ENCODE measurements at places on chromosomes 3 and 15.
A peak's percentile ranks its signal among the peaks of the same experiment; 100 is the strongest.

DNA sequence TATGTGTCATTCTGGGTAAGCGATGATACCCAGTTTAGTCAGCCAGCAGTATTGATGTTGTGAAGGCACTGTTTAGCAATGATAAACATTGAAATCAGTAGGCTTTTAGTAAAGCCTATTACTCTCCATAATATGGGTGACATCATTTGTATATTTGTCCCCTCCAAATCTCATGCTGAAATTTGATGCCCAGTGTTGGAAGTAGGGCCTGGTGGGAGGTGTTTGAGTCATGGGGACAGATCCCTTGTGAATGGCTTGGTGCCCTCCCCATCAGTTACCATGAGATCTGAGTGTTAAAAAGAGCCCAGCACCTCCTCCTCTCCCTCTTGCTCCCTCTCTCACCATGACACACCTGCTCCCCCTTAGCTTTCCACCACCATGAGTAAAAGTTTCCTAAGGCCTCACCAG, 31.4 kb upstream of the FAN1 start:
- peak; percentile 40 for DNase-seq

GRCh38 chr3:127547761-127548605, 42.5 kb downstream of the TPRA1 start:
- DNase-seq = peak; percentile 78

DNA sequence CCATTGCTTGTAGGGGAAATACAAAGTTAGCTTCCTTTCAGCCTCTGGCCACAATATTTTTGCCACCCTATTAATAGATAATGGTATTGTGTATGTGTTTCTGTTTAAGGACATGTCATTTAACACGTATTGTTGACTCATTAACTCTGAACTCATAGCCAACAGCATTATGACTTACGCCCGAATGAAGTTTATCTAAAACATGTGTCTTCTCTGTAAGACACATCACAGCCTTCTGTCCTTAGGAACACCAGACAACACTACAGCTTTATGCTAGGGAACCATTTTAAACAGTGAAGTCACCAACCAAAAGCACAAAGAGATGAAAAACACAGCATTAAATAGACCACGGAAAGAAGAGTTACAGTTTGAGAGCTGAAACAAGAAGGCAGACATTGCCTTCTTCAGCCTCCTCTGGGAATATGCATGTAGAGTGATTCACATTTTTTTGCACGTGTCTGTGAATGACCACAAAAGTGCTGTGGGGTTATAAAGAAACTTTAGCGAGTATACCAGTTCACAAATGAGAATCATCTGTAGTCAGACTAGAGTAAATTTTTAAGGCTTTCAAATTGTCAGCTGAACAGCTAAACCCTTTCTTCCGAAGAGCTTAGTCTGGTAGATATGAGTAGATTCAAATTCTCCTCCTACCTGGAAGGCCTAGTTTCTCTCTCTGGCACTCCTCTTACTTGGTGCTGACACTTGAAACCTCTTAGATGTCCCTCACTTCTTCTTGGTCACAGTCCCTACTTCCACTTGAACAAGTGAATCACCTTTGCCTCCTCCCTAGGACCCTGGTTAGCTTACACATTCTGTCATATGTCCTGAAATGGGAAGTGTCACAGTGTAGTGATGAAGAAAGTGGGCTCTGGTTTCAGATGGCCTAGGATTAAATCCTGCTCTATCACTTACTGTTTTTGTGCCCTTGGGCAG, 32.2 kb downstream of the MCTP2 start:
- no peak for DNase-seq

- DNase-seq = no peak
These were observed 33.3 kb upstream of the VPS8 start for GRCh38 chr3:184778426-184779332.

DNA sequence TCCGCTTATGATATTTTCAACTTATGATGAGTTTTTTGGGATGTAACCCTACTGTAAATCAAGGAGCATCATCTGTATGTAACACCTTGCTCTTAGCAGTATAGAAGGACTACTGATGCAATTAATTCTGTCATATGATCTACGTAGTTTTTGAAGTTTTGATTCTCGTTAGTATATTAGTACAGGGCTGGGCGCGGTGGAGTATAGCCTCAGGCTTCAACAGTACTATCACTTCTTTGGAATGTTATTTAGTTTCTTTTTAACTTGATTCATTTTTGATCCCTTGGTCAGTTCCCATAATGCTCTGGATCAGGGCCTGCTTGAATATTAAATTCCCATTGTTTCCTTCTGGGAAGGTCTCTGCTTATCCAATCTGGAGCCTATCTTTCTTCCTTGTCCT, 23.9 kb upstream of the AP4E1 start:
- DNase-seq = no peak

GRCh38 chr15:31024330-31024729, 32.9 kb upstream of the MTMR10 start:
- peak; percentile 47 for DNase-seq

DNA sequence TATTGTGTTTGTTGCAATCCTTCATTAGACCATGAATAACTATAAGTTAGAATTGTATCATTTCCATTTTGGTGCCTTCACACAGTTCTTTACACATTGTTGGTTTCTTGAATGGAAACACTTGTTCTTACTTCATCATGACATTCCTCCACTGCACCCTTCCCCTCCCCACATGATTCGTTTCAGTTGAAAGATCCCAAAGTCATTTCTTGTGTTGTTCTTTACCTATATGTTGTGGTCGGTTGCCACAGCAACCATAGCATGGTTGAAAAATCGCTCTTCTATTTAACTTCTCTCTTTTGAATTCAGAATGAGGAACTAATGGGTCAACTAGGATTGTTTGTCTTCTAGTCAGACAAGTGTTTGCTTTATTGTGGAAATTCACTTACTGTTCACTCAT, 103.3 kb downstream of the IL1RAP start:
- no peak for DNase-seq

- no peak for DNase-seq
These were observed 50.3 kb downstream of the MTHFS start for GRCh38 chr15:79846539-79846938.

GRCh38 chr15:62337934-62338333, 172.8 kb upstream of the C2CD4B start:
- DNase-seq = no peak

DNA sequence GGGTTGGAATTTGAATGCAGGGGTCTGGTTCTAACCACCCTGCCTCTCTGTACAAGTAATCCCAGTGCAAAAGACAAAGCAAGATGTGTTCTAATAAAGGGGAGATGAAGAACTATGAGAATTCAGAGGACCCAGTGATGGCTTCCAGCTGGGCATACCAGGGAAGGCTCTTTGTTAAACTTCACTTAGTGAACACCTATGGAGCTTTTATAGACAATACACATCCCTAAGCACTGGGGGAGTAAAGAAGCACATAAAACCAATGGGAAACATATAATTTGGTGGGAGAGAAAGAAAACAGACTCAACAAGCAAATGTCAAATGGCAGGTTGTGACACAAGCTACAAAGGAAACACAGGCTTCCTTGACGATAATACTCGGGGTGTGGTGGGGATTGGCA, 47.9 kb upstream of the RNU6-1 start:
- DNase-seq = no peak

DNA sequence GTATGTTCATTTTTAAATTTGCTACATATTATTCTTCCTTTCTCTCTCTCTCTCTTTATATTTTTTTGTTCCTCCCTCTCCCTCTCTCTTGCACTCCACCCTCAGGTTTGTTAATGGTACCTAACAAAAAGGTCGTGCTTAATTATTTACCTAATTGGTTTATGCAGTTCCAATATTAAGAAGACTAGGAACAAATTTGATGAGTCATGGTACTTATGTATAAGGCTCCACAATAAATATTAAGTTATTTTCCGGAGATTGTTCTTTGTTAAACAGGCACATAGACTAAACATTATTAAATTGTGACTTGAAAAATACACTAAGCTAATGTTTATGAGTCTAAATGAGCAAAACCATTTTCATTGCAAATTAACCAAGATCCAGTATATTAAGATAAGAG, 1200.8 kb upstream of the ALCAM start:
- no peak for DNase-seq

DNA sequence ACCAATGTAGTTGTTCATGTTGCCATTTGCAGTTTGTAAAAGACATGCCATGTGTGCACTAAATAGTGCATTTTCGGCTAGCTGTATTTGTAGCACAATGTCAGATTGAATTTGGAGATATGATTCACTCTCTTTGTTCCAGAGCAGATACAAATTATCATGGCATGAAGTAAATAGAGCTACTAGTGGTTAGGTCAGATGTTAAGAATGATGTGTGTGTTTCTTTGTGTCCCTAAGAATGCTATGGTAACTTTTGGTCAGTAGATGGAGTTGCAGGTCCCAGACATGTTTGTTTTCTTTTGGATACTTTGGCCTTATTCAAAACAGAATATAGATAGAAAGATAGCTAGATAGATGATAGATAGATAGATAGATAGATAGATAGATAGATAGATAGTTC, 595.8 kb downstream of the NLGN1 start:
- peak; percentile 56 for DNase-seq

DNA sequence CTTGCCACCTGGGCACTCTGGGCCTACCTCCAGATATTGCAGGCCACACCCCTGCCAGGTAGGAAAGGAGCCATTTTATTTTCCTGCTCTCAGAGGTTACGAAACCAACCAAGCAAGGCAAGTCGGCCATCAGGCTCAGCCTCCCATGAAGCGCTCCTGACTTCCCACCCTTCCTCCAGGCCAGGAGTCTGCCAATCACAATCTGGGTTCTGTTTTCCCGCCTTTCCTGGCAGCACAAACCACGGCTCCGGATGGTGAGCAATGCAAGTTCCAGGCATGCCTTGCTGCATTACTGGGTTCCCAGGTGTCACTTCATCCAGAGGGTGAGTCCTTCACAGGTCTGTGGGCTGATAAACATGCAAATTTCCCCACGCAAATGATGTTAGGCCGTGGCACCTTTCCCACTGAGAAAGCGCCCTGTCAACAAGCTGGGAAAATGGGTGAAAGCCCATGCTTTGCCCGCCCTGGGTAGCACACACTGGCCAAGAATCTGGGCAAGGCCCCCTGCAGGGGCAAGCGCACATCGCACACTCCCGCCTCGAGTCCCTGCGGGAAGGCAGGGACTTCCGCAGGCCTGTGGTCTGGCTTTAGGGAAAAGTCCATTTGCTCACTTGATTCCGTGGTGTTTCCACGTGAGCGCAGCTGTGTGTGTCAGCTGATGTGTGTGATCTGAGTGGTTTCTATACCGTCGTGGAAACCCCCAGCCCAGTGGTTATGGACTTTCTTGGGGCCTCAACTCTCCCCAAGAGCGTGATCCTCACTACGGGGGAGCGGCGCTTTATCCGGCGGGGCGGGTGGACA, 61.6 kb upstream of the RYK start:
- DNase-seq = no peak

DNA sequence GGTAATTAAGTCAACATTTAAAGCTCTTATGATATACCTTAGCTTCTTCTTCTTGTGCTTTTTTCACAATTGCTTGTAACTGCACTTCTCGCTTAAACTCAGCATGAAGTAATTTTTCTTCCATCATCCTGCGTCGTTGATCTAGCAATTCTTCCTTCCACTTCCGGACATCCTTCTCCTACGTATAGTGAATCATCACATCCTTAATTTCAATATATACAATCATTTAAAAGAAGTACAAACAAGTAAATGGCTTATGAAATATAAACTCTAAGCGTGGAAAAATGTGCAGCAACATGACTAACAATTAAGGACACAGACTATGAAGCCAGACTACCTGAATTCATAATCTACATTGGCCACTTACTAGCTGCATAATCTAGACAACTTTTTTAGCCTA, 151.4 kb downstream of the SCAPER start:
- no peak for DNase-seq

DNA sequence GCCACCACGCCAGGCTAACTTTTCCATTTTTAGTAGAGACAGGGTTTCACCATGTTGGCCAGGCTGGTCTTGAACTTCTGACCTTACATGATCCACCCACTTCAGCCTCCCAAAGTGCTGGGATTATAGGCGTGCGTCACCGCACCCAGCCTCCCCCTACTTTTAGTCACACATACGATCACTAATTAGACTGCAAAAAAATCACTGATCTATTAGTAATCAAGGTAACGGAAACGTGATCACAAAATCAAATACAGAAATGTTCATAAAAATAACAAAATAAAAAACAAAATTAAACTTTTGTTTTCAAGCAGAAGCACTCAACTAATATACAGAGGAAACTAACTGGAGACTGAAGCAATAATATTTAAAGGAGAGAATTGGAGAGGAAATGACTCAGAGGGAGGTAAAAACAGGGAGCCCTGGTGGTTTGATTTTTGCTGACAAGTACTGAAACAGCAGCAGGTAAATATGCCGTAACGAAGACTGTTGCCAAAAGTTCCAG, 4.6 kb downstream of the WDR53 start:
- DNase-seq = no peak

- no peak for DNase-seq
These were observed 47.3 kb downstream of the SYNPR start for GRCh38 chr3:63325386-63325785.

- DNase-seq = no peak
These were observed 553.8 kb downstream of the MAGI1 start for GRCh38 chr3:65484964-65485363.

GRCh38 chr3:187667526-187667925, 2.7 kb downstream of the SST start:
- no peak for DNase-seq

DNA sequence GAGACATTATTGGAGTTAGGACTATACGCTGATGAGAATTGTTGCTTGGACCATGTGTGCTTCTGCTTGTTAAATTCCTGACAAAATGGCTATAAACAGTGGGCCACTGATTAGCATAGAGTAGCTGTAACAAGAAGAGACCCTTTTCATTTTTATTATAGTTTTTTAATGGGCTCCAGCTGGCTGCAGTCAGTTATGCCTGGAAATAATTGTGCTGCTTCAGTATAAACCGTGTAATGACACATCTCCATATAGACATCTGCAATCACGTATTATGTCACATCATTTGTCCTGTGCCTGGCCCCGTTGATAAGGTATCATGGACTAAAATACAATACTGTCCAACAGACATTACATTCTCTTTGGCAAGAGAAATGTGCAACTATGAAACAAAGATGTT, 50.9 kb downstream of the ARPP21 start:
- no peak for DNase-seq

DNA sequence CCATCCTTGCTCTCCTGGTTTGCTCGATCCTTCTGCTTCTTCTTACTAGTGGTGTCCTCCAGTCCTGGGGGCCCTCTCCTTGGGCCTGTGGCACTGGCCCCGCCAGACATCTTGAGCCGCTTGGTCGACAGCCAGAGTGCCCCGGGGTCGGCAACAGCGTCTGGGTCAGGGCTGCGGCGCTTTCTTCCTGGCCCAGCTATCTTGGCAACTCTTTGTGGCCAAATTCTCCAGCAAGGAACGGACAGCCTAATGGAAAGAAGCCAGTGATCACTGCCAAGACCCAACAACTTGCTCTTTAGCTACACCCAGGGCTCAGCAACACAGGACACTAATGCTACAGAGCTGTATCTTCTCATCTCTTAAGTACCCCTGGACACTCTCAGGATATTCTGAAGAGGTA, 1.6 kb downstream of the USP19 start:
- no peak for DNase-seq

DNA sequence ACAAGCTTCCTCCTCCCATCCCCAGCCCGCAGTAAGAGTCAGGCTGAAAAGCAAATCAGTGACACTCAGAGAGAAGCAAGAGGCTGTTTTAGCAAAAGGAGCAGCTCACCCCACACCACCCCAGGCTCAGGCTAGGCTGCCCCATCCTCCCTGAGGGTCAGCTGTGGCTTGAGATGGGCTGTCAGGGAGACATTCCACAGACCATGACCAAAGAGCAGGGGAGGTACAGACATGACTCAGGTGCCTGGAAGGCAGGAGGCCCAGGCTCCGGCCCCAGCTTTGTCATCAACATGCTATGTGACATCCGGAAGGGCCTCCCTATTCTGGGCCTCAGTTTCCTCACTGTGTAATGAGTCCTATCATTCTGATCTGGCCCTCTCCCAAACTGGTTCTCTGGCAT, 24.7 kb downstream of the HCN4 start:
- DNase-seq = no peak
